ENCODE measurements at places on chromosomes 5 and 9.

DNA sequence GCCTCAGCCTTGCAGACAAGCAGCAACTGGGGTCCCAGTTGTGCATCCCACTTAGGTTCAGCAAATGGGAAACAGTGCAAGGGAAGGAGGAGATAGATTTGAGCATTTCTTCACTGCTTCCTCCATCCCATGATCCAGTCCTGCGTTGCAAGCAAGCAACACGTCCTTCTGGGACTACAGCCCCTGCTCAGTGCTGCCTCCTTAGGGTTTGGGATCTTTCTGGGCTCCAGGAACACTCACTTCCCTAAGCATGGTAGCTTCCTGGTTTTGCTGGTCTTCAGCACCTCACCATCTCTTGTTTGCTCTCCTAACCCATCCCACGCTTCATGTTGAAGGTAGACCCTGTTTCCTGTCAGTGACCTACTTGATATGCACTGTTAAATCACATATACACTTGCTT is 444.7 kb downstream of the MED10 start:
- no peak for DNase-seq

- DNase-seq = no peak
Observed at GRCh38 chr9:17962747-17963146, 383.9 kb downstream of the SH3GL2 start.

DNA sequence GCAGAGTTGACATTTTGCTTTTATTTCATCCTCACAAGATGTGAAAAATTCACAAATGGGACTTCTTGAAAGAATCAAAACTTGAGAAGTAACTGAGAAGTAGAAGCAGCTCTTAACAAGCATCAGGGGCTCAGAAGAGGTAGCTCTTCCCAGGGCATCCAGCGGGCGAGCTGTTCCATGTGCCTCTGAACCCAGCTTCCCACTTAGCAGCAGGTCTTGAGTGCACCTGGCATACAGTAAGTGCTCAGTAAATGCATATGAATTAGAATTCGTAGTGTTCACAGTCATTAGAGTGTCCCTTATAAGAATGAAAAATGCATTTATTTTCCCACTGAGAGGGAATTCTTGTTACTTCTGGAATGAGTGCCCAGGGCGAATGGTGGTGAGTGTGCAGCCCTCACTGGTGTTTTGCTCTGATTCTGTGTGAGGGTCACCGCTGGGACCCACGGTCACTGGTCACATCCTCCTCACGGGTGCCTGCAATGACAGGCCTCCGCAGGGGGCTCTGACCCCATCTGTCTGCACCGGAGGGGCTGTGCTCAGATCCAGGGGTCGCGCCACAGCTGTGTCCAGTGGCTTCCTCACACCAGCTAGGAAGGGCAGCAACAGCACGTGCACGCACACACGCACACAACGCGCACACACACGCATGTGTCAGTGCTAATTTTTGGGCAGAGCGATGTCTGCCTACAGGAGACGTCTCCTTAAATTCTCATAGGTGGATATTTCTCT is 26.9 kb downstream of the EXOC3 start:
- DNase-seq = no peak

- no peak for DNase-seq
Observed at GRCh38 chr5:52707616-52708015, 80.1 kb upstream of the ITGA1 start.

DNA sequence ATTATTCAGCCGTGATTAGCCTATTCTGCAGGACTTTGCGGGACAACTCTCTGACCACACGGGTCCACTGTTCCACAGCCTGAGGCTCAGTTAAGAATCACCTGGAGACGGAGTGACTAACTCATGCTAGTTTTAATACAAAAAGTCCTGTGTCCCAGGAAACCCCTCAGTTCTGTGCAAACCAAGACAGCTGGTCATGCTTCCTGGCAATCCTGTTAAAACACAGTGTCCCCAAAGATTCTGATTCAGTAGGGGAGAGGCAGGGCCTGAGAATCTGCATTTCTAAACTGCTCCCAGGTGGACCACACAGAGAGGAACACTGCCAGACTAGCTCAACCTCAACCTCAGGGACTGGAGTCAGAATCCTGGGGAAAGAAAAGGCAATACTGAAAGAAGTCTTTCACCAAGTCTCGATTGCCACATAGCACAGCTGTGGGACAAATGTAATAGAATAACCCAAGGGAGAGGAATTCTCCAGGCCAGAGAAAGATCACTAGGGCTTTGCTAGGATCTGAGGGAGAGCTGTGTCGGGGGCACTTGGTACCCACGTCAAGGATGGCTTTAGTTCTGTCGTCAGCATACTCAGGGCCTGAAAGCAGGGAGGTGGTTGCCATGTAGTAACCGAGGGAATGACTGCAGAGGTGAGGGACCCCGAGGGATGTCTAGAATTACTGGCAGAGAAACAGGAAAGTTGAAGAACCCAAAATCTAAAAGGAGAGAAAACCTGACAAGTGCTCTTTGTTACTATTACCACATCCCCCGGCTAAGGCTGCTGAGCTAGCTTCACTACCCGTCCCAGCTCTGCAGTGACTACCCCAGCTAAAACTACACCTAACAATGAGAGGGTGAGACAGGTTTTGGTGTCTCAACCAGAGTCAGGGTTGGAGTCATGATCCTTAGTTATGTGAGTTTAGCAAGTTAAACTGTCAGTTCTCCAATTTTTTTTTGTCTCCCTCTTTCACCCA is 8.6 kb downstream of the SUSD1 start:
- DNase-seq = no peak

DNA sequence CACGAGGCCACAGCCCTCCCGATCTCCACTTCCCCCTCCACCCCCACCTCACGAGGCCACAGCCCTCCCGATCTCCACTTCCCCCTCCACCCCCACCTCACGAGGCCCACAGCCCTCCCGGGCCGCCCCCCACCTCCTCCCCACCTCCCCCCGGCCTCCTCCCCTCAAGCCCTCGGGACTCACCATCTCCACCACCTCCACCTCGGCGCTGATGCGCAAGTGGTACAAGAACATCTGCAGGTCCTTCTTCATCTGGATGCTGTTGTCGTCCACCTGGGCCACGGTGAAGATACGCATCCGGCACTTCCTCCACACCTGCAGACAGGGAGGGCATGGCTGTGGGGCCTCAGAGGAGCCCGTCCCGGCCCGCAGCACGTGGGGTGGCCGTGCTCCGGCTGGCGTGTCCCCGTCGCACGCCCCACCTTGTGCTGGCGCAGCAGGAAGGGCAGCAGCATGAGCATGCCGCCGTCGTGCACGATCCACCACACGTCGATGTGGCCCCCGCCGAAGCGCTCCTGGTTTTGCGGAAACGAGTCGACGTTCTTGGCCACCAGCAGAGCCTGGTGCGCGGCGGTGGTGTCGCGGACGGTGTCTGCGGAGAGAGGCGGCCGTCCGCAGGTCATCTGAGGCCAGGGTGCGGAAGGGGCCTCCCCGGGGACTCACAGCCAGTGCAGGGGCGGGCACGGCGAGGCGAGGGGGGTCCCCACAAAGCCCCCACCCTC is 48.0 kb downstream of the SLC12A7 start:
- DNase-seq = no peak

DNA sequence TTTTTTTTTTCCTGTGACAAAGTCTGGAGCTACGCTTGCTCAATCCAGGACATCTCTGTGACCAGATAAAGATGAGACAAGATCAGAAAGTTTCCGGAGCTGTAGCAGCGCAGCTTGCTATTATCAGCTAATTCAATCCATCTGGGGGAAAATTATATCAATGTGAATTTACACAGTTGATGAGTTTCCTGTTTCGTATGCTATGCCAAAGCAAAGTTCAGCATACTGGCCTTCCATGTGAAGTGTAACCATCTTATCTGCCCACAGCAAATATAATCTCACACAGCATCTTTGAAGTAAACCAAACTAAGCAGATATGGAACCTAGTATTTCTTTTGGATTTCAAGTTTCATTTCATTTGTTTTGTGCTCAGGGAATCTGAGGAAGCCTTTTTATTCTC is 1767.7 kb downstream of the EFNA5 start:
- peak; percentile 90 for DNase-seq

DNA sequence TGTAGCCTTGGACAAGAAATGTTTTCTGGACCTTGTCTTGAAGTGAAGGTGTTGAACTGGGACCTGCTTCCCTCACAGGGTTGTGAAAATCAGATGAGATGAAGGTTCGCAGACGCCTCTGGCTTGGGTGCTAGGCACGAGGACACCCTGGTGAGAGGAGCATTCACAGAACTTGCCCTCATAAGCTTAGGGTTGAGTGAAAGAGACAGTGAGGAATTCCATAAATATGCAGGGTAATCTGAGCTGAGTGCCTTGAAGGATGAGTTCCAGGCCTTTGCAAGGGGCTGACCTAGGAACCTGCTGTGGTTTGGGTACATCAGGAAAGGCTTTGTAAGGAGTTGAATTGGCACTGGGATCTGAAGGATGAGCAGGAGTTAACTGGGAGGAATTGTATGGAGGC is 75.7 kb upstream of the SAP30L start:
- no peak for DNase-seq

- no peak for DNase-seq
Observed at GRCh38 chr9:114098936-114099668, at the start of gene KIF12. Gene KIF12, minus strand, starts transcription at chr9:114099292. Its CDS starts 16 bp downstream, at chr9:114099276.

GRCh38 chr5:37889612-37890317 is 49.9 kb upstream of the GDNF start:
- no peak for DNase-seq
